Activated T-cell treated with anti-CD3 and anti-CD28 coated beads for 48 hours (primary cell): ENCODE measurements at places on chromosomes 1 and 21.
A peak's percentile ranks its signal among the peaks of the same experiment; 100 is the strongest.

GRCh38 chr1:89089962-89090361, 25.0 kb upstream of the GBP1 start:
- DNase-seq = no peak

GRCh38 chr1:33738536-33738935, 125.3 kb upstream of the HMGB4 start:
- no peak for DNase-seq

DNA sequence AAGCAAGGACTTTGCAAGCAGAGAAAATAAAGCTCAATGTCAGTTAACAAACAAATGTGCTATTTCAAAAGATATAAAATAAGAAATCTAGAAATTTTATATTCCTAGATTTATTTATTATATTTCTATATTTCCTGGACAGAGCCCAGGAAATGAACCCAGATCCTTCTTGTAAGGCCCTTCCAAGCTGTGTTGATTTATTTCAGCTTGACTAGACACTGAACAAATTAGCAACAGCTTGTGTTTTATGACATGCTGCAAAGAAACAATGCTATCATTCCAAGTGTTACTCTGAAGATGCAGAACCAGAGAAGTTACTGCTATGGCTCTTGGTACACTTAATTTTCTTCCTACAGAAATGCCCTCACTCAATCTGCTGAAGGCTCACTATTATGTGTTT, 6.2 kb downstream of the TGFBR3 start:
- no peak for DNase-seq

GRCh38 chr21:45050797-45051489, 23.4 kb upstream of the ADARB1 start:
- no peak for DNase-seq

DNA sequence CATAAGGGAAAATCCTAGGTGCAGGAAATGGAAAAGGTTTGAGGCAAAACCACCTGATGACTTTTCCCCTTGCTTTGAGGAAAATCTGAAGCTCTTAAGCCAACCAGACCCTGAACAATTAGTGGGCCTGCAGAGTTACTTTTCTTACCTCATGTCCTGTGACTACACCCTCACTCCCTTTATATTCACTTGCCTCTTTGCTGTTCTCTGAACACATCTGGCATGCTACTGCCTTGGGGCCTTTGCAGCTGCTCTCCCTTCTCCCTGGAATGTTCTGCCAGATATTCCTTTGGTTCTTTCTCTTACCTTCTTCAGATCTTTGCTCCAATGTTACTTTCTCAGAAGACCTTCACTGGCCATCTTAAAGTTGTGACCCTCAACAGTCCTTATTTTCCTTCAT, 21.8 kb downstream of the RPTN start:
- no peak for DNase-seq

DNA sequence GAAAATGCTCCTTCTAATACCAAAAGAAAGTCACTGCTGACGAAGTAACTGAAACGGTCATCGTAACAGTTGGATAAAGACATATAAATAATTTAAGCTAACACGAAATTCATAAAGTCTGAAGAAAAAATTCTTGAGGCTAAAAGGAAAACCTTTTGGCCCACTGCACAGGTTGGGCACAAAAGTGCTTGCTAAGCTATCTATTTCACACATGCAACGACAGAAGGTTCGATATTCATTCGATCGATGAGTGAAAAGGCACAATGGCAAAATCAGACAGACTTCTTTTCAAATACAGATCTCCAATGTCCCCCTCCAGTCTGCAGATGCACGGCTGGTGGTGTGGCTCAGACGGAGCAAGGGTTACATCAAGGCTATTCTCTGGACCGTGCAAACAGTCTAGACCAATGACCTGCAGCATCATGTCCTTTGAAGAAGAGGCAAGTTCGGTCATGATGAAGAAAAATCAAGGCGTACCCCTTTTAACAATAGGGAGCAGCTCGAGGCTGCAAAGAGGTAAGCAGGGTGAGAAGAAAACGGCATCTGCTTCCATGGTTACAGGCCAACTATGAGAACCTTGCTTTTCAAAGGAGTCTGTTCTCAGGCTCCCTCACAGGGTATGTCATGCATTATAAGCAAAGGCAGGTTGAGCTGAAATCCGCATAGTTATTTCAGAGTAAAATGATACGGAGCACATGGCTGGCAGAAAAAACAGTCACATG, 579.6 kb downstream of the USP25 start:
- DNase-seq = no peak

DNA sequence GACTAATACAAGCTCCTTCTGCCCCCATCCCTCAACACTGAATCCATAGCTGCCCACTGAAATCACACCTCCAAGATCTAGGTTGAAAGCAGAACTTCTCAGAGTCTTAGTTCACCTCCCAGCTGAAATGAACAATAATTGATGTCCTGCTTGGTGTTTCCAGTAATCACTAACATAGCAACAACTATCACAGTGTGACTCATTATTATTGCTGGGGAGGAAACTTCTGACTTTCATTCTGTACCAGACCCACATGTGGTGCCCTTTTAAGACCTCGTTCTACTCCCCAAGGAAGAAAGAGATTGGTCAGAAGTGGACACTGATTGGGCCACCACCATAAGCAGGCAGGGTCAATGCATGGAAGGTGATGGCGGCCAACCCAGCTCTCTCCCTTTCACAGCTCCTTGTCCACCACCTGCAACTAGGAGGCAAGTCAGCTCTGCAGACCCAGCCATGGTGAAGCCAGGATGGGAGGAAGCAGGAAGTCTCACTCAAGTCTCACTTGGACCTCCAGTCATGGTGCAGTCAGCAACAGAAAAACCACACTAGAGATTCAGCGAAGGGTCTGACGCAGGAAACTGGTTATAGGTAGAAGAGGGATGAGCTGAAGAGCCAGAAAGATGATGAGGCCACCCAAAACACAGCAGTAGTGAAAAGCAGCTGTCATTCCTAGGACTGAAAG, 720.2 kb downstream of the PTPRU start:
- no peak for DNase-seq

DNA sequence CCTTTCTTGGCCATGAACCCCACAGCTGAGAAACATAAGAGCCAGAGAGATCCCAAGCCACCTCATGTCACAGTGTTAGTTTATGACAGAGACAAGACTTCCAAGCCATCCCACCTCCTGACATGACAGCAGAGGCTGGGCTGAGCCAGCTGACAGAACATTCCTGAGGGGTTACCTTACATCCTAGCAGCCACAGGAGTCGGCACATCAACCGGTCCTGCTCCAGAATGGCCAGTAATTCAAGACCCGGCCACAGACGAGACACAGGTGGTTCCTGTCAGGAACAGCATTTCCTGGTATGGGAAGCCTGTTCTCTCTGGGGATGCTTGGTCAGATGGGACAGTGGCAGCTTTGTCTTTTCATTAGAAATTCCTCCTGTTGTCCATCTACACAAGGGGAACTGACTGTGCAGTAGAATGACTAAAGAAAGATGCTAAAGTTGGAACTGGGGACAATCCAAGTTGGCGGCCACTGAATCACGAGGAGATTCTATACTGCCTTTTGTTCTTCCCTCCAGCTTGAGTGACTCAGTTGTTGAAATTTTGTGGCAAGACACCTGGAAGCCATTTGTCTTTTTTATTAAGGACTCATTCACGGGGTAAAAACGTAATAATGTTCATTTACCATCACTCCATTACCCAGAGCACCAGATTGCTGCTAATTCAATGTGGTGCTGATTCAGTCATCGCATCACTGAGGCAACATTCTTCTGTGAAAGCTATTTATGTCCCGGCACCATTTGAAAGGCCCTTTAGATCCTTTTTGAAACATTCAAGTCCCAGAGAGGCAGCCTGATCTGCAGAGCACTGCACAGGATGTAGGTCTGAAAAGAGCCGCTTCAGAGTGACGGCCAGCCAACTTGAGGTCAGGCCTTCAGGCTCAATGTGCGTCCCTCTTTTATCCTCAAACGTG, 37.2 kb upstream of the NPL start:
- DNase-seq = no peak

DNA sequence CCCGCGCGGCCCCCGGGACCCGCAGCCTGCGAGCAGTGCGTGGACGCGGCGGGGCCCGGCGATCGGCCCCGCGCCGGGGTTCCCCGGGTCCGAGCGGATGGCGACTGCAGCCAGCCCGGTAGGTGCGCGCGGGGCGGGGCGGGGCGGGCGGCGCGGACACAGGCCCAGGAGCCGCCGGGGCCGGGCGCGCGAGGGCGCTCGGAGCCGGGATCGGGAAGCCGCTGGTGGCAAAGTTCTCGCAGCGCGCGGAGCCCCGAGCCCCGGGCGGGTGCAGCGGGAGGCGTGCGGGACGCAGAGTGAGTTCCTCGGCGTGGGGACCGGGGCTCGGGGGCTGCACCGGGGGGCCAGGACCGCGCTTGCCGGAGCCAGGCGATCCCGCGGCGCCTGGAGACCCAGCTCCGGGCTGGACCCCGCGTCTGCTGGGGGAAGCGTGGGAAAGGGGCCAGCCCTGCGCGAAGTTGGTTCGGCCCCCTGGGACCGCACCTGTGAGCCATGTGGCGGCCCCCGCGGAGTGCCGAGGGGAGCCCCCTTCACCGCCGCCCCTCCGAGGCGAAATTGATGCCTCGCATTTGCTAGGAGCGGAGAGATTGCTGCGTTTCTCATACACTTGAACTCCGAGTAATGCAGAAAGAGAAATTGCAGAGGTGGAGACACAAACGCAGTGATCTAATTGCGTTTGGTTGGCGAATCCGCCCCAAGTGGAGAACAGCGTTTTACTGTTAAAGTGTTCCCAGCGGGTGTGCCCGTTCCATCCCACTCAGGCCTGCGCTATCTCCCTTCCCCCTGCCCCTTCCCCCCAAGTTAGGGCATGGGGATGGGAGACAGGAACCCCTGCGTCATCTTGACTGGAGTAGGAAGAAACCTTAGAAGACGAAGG, 228.9 kb upstream of the TMEM51 start:
- DNase-seq = peak; percentile 12

- DNase-seq = no peak
Measured at GRCh38 chr21:18468790-18469189, 65.2 kb upstream of the TMPRSS15 start.

DNA sequence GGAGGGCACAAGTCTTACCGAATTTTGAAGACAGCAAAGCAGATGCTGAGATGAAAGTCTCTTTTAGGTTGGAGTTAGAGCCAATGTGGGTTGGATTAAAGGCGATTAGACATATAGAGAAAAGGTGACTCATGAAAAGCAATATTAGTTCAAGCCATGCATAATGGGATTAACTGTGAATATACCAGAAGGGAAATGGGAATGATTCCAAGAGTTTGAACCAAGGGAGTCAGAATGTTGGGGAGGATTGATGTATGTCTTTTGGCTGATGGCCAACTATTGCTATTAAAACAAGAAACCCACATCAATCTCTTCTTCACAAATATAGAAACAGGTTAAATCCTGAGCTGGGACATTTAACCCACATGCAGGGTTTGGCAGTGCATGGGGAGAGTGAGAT, 1.2 kb downstream of the HMGCS2 start:
- no peak for DNase-seq

- peak; percentile 25 for DNase-seq
Measured at GRCh38 chr1:183227422-183228346, 41.6 kb downstream of the LAMC2 start.

DNA sequence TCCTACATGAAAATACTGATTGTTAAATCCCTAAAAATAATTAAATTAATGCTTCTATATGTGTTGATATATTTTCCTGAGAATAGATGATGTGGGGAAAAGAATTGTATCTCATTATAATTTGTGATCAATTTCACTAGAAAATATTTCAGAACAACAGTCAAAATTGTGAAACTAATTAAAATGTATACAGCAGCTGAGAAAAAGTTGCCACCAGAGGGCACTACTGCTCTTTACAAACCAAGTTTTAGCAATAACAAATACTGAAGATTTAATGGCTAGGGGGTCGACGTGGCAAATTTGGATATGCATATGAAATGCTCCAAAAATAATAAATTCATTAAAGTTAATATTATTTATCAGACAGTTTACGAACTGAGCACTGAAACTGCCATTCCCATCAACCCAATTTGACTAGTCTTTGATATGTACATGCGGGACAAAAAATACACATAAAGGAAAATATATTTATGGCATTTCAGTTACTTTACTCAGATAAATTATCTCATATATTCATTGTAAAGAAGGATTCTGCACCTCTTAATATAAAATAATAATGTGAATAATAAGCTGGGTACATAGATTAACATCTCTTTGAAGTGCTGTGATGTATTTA, 96.3 kb upstream of the TMPRSS15 start:
- DNase-seq = peak; percentile 1

DNA sequence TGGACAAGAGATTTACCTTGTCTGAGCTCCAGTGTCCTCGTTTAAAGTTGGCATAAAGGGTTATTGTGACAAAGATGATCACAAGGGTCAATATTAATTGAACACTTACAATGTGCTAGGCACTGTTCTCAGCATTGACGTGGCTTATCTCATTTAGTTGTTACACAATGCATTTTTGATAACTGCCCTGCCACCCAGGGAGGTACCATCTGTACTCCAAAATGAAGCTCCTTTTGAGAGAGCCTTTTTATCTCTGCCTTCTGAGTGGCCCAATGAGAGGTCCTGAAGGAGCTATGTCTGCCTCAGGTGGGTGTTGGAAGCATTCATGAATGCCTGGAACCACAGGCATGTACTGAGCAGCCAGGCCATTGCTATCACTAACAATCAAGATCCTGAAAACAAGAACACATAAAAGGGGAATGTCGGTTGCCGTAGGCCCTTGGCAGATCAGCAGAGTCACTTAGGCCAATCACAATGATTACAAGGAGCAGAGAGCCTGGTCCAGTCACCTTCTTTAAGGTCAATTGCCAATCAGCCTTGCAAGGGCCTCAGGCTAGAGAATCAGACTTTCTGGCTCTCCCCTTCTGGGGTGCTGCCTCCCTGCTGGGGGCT, 78.5 kb downstream of the NMNAT2 start:
- DNase-seq = no peak

GRCh38 chr1:209328196-209328595, 255.3 kb upstream of the CAMK1G start:
- no peak for DNase-seq

DNA sequence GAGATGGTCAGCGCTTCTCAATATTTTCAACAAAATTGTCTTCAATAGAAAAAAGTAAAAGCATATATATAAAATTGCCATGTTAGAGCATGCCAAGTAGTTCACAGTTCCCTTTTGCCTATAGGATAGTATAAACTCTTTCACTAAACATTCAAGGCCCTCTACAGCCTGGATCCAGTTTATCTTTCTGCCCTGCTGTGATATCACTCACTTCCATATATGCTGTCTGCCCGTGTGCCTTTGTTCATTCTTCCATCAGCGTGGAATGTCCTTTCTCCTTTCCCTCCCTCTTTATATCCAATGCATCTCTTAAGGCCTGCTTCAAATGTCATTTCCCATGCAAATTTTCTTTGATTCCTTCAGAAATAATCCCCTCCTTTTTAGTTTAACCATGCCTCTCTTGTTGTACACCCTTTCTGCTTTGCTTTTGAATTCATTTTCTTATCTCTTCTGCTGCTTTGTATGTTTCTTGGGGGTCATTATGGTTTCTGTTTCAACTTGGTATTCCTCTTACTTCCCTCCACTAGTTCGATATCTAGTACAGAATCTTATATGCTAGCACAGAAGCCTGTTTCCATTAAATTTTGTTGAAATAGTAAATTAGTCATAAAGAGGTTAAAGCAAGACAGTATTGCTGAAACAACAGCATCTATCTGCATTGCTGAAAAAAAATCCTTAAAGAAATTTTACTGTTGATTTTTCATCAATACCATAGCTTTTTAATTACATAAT, 44.7 kb downstream of the XCL2 start:
- no peak for DNase-seq
